ENCODE measurements at places on chromosomes 12 and 14.

- no peak for DNase-seq
These were observed 45.7 kb upstream of the ITPR2 start for GRCh38 chr12:26878661-26879119.

- no peak for DNase-seq
These were observed at the start of gene HOXC4 for GRCh38 chr12:54053751-54054741. HOXC4 (plus strand) TSS chr12:54053835; CDS start chr12:54053923, 88 bp downstream.

DNA sequence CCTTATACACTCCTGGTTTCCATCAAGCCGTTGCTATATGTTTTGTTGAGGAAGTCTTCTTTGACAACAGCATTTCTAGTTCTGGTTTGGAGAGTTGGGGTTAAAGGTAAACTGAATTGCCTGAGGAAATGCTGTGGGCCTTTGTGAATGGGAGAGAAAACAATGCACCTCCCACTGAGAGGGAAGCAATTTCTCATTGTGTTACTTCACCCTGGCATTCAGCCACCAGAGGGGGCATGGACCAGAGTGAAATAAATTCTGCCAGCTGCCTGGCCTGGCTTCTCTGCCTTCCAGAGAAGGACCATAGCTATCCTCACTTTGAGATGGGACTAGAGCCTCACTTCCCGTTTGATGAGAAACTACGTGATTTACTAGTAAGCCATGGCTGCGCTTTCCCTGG lies 475.3 kb downstream of the EGLN3 start:
- DNase-seq, result peak; percentile 78

DNA sequence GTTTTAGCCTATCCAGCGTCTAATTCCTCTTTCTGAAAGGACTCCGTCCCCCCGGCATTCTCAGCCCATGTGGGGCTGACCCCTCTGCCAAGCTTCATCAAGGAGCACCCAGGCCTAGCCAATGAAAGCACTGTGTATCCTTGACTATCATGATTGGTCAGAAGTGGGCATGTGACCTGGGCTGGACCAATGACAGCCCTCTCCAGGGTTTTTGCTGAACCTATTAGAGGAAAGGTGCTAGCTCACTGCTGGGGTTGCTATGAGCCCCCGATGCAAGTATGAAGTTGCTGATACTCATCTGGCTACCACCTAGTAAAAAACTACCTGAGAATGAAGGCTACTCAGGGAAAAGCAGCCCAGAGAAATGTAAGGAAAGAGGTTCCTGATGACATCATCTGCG lies 68.1 kb downstream of the LRRC74A start:
- no peak for DNase-seq

DNA sequence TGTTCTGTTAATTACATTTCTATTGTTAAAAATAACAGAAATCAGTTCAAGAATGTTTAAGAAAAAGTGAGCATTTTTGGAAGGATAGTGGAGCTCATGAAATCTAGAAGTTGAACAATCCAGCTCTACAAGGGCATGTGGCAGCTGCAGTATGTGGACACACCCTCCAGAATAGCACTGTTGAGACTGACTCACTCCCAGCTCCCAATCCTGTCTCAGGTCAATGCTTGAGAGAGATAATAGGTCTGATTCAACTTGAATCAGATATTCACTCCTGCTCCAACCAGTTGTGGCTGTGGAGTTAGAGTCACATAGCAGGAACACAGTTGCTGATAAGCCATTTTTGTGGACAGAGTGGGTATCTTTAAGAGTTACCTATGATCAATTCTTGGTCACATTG lies 113.0 kb upstream of the NTF3 start:
- DNase-seq, result peak; percentile 78

GRCh38 chr14:85620947-85621346 lies 91.0 kb downstream of the FLRT2 start:
- DNase-seq, result no peak

GRCh38 chr14:24818058-24818822 lies 184.2 kb upstream of the GZMB start:
- DNase-seq, result no peak

Measured in trophoblast cell (in vitro differentiated cells and primary cell).